Cardiac muscle cell (in vitro differentiated cells and primary cell): ENCODE measurements at places on chromosomes 2 and 18.
A peak's percentile ranks its signal among the peaks of the same experiment; 100 is the strongest.

GRCh38 chr2:36737131-36737750 lies 40.7 kb downstream of the VIT start:
- no peak for DNase-seq

DNA sequence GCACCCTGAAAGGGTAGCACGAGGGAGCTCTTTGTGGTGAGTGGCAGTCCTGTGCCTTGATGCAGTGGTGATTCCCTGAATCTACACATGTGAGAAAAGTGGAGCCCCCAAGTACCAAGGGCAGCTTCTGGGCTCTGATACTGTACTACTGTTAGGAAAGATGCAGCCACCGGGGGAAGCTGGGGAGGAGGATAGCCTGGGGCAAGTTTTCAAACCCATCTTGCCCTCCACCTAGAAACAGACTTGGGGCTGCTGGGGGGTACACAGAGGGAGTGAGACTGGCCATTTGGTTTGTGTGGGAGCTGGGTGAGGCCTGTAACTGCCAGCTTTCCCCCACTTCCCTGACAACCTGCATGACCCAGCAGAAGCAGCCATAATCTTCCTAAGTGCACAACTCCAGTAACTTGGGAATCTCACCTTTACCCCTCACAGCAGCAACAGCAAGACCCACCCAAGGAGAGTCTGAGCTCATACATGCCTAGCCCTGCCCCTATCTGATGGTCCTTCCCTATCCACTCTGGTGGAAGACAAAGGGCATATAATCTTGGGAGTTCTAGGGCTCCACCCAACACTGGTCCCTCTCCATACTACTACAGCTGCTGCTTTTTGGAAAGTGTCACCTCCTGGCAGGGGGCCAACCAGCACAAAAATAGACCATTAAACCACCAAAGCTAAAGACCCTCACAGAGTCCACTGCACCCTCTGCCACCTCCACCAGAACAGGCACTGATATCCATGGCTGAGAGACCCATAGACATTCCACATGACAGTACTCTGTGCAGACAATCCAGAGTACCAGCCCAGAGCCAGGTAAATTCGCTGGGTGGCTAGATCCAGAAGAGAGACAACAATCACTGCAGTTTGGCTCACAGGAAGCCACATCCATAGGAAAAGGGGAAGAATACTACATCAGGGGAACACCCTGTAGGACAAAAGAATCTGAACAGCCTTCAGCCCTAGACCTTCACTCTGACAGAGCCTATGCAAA lies 8.2 kb downstream of the MALL start:
- no peak for DNase-seq

- DNase-seq = no peak
Measured at GRCh38 chr2:94759211-94759610, 112.0 kb upstream of the TEKT4 start.

DNA sequence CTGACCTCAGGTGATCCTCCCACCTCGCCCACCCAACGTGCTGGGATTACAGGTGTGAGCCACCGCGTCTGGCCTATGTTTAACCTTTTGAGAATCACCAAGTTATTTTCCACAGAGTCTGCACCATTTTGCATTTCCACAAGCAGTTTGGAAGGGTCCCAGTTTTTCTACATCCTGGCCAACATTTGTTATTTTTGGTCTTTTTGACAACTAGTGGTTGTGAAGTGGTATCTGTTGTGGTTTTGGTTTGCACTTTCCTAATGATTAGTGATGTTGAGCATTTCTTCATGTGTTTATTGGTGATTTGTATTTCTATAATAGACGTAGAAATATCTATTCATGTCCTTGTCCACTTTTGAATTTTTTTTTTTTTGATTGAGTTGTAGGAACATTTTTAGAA lies 67.9 kb downstream of the BIRC6 start:
- no peak for DNase-seq

GRCh38 chr2:146576339-146577111 lies 1268.3 kb upstream of the ACVR2A start:
- DNase-seq = peak; percentile 48

DNA sequence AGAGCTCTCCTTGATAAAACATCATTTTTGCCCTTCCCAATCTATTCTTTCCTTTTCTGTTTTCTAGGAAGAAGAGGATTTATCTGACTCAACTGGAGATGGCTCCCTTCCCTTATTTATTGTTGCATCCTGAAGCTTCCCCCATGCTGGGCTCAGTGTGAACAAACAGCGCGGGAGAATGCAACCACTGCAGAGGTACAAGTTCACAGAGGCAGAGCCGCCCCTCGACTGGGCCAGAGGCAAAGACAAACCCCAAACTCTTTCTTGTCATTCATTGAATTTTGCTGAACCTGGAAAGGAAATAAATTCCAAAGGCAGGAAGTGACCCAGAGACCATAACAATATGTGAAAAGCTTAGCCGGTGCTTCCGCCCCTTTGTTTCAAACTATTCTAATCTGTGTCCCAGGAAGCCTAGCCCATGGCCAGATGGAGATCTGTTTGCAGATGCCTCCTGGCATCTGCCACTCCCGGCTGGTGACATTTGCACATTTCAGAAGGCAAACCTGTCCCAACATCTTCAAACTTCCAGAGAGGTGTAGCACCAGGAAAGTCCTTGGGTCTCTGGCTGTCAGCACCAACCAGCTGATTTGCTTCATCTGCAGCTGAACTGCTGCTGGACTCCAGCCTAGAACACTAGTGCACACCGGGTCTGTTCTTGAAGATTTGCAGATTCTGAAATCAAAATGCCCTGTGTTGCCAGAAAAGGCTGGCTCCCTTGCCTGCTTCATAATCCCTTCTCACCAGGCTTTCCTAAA lies 79.4 kb upstream of the MAP4K3 start:
- no peak for DNase-seq

DNA sequence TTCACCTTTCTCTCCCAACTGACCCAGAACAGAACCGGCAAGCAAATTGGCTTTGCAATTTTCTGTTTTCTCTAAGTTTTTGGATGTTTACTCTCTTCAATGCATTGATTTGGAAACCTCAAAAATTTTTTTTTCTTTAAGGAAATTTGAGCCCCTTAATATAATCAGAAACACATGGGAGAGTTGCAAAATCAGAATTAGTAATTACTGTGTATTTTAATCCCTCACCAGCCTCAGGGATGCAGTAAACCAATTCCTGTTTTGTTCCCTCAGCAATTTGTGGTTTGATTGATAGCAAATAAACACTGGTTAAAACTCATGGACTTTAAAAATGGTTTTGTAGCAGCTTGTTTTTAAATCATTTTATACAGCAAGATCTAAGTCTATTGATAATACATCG lies 281.5 kb downstream of the NEDD4L start:
- DNase-seq = no peak

DNA sequence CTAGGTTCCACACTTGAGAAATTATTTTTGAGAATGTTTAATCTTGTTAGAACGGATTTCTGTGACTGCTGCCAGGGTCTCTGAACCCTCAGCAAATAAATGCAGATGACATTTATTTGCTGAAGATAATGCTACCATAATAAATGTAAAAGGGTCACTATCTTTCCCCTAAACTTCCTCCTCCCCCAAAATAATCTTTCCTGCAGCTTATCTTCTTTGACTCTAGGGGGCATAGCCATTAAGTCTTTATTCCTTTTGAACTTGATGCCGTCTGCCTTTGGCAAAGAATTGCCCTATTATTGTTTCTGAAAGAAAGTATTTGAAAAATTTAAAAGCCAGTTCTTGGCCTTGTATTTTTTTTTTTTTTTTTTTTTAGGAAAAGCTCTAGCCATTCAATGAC lies 63.6 kb upstream of the ACSL3 start:
- DNase-seq = no peak

DNA sequence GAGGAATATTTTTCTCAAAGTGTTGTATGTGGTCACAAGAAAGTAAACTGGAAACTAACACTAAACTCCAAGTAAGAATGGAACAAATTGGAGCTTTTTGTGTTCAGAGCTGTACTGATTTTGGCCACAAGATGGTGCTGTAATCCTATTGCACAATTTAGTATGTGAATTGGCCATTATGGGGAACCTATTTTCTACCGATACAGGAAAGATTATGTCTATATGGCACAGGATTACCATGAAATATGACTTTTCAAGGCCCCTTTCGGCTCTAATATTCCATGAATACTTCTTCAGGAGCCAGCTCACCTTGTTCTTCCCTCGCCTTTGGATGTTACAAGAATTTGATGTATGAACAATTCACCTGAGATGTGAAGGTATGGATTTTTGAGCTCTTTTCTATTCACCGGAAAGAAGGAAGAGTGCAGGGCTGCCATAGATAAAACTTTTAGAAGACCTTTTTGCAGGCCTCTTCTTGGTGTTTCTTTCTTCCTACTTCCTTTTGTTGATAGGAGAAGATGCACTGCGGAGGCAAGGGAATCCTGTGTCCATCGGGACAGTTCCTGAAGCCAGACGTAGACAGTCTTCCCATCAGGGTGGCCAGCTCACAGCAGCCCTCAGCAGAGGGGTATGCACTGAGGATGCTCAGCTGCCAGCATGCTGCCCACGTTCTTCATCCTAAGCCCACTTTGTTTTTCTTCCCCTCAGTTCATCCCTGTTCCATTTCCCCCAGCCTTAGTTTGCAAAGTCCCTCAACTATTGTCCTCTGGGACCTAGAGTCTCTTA lies 13.3 kb downstream of the MRPL44 start:
- DNase-seq = peak; percentile 77
